ENCODE measurements at places on chromosomes 4 and X.

- DNase-seq = no peak
Observed at GRCh38 chrX:22147942-22148341, 115.8 kb downstream of the PHEX start.

DNA sequence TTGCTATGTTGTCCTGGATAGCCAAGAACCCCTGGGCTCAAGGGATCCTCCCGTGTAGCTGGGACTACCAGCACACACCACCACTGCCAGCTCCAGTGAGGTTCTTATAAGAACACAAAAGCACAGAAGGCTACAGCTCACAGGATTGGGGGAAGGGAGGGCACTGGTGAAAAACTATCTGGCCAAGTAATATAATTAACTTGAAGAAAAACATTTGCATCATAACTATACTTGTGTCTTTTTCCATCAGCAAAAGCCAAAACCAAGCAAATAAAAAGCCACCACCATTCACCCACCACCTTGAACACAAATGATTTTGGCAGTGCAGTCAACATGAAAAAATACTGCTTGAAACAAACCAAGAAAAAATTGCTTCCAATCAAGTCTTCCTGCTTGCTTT is 188.2 kb downstream of the MAML3 start:
- DNase-seq = no peak

DNA sequence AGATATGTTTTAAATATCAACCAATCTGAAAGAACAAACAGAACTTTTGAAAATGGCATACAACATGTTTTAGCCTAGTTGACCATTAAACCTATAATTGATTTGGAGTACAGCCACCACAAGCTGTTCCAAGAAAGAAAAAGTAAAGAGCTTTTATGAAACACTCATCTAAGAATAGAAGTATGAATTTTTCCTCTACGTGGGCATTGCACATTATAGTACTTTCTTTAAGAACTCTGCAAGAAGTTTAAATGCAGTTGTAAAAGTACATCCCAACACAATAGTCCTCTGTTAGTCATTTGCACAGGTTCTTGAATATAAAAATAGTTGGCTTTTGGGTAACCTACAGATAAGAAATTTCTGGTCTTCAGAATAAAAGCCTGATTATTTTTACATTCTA is 933.6 kb upstream of the ADGRL3 start:
- no peak for DNase-seq

GRCh38 chrX:18721683-18722499 is 14.4 kb downstream of the PPEF1 start:
- DNase-seq = no peak

DNA sequence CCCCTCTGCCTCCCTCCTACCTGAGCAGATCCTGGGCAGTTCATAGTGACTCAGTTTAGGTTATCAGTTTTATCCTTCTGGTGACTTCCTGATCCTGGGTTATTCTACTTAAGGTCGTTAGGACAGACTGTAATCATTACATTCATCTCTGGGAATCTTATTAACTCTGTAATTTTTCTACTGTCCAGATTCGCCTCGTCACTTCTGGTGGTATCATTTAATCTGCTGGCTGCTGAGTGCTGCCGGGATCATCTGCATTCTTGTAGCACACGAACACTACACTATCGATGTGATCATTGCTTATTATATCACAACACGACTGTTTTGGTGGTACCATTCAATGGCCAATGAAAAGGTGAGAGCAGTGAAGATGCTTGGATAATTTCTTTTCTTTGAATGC is 23.0 kb upstream of the CYP2U1 start:
- DNase-seq = no peak

- peak; percentile 42 for DNase-seq
Observed at GRCh38 chr4:2842687-2843262, 869 bp upstream of the ADD1 start.

- DNase-seq = no peak
Observed at GRCh38 chr4:150852216-150852615, 162.9 kb downstream of the LRBA start.

DNA sequence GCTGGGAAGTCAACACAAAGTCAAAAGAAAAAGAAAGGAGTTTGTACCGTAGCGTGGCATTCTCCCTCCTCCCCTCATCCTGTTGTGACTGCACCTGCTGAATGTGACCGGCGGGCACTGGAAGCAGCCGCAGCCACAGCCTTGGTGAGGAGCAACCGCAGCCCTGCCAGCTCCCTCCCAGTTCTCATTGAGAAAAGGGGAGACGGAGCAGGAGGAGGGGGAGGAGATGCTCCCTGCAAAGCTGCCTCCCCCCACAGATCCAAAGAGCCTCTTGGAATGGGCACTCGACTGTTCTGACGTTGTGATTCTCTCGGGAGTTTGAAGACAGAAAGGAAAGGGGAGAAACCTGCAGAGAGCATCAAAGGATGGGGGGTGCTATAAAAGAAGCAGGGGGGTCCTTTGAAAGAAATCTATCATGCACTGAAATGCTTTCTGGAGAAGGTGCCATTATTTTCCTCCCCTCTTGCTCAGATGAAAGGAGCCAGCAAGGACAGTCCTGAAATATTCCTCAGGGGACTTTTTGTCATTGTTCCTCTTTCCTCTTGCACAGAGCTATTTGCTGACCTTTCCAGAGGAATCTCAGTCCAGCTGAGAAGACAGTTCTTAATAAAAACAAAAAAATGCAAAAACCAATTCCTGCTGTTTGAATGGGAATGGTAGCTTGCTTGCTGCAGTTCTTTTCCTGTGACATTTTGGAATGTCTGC is 429.7 kb downstream of the MAPK10 start:
- no peak for DNase-seq

GRCh38 chr4:55358668-55359067 is 12.6 kb downstream of the SRD5A3 start:
- no peak for DNase-seq

GRCh38 chrX:119004920-119005524 is 30.6 kb downstream of the LONRF3 start:
- DNase-seq = peak; percentile 1

DNA sequence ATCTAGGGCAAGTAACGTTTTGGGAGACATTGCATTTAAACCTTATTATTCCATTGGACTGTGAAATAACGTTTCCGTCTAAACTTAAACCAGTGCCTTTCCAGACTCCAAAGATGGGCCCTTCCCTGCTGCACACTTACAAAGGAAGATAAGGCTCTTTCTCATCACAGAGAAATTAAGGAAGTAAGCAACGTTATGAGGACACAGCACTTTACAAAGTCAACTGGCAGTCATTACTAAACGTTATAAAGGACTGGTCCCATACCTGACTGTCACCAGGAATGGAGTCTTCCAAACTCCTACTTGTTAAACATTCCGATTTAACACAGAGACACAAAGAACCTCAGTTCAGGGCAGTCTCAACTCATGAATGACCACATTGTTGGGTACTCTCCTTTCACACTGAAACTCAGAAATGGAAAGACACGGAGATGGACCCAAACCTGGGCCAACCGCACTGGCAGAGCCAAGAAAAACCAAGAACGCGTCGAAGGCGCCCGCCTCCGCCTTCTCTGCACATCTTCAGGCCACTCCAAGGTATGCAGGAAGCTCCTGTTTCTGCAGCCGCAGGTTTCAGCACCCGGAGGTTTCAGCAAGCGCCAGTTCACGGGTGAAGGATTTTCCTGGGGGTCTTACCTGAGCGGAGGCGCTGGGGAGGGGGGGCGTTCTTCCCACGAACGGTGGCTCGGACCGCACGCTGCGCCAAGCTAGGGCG is 670 bp downstream of the PAPSS1 start:
- DNase-seq = no peak

DNA sequence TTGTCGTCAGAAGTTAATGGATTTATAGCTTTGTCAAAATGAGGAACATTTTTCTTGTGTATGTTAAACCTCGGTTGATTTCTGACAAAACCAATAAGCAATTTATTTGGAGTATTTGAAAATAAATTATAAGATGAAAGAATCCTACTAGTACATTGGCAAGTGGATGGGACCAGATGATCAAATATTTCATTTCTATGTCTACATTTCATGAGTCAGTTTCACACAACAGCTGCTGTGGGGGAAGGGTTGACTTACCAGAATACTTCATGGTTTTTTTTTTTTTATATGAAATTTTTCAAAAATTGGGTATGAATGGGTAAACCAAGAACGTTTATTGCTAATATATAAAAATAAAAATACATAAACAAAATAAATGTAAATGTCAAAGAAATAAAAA is 39.4 kb downstream of the RAPGEF2 start:
- DNase-seq = no peak

DNA sequence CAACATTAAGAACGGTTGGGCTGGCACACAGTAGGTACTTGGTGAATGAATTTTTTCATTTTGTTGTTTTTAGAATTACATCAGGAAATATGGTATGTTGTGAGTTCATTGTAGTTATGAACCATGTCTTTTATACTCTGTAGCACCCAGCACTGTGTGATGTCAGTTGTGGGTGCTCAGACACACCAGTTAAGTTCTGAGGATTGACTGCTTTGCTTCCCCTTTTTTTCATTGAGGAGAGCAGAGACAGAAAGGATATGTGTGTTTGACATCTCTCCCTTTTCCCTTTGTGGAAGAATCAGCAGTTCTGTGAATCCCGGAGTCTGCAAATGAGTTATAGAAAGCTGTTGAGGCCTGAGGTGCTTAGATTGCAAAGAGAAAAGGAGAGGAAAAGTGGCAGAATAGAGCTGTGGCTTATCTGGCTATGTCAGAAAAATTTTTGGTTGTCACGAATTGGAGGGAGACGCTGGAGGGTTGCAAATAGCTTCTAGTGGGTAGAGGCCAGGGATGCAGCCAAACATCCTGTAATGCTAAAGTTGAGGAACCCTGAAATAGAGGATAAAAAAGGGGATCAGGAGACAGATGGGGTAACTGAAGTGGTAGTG is 13.1 kb downstream of the SMAD1 start:
- no peak for DNase-seq

DNA sequence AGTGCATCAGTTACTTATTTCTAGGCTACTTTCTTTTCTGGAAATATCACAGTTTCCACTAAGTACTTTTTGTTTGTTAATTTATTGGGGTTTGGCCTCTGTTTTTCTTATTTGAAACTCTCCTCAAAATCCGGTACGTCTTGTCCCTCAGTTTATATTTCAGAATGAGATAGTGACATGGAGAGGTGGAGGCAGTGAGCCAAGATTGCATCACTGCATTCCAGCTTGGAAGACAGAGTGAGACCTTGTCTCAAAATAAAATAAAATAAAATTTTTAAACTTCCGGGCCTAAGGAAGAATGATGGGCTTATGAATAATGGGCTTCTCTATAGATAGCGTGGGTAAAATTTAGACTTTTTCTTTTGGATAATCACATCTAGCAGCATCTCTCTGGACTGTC is 567.8 kb downstream of the TRIML1 start:
- DNase-seq = no peak

DNA sequence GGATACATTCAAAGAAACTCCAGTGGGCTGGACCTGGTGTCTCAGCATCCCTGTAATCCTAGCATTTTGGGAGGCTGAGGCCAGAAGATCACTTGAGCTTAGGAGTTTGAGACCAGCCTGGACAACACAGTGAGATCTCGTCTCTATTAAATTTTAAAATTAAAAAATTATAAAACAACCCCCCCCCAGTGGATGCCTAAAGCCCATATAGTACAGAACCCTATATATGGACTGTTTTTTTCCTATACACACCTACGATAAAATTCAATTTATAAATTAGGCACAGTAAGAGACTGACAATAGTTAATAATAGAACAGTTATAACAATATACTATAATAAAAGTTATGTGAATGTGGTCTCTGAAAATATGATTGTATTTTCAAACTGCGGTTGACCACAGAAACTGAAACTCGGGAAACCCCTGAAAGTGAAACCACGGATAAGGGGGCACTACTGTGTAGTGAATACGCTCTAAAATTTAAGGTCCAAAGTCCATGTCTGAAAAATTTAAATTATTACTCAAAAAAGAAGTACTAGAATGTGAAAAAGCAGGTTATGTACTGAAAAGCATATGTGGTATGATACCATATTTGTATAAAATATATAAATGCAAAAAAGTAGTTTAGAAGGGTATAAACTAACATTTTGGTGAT is 2.0 kb downstream of the SMIM14 start:
- no peak for DNase-seq

- DNase-seq = no peak
Observed at GRCh38 chr4:73505567-73505966, 24.0 kb downstream of the AFM start.

- no peak for DNase-seq
Observed at GRCh38 chr4:55303760-55304165, 42.3 kb upstream of the SRD5A3 start.

GRCh38 chr4:83080561-83080960 is 34.0 kb downstream of the PLAC8 start:
- no peak for DNase-seq

GRCh38 chr4:104532677-104533076 is 38.0 kb upstream of the CXXC4 start:
- no peak for DNase-seq

GRCh38 chr4:38013461-38014366 is 53.5 kb downstream of the PTTG2 start:
- no peak for DNase-seq

DNA sequence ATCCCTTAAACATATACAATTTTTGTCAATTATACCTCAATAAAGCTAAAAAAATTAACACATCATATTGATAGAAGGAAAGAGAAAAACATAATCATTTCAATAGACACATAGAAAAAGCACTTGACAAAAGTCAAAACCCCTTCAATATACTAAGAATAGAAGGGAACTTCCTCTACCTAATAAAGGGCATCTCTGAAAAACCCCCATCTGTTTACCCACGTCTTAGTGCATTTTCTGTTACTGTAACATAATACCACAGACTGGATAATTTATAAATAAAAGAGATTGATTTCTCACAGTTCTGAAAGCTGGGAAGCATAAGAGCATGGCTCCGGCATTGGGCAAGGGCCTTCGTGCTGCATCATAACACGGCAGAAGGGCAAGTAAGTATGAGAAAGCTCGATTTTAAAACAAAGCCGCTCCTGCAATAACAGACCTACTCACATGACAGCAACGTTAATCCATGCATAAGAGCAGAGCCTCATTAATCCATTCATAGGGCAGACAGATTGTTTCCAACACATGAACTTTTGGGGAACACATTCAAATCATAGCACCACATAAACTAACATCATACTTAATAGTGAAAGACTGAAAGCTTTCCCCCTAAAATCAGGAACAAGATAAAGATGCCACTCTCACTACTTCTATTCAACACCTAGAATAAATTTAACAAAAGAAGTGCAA is 15.7 kb downstream of the STEEP1 start:
- no peak for DNase-seq

- DNase-seq = no peak
Observed at GRCh38 chr4:74583757-74584156, 138.8 kb downstream of the AREG start.

DNA sequence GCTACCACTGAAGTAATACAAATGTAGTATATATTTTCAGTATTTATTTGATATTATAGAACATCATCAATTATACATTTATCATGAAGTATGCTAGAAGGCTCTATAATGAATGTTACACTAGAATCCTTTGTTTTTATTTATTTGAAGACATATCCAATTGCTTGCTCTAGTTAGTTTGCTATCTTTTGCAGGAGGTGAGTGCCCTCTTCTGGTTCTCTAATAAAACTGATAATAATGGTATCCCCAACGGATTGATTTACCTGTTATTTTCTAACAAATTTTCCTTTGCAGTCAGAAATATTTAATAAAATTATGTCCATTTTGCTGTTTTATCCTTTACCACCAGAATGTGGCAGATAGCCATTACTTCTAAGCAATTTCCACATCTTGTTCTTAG is 274.3 kb upstream of the TACR3 start:
- DNase-seq = no peak
